Putamen (tissue), 1 donor: ENCODE measurements at places on chromosomes 4 and X.
A peak's percentile ranks its signal among the peaks of the same experiment; 100 is the strongest.

DNA sequence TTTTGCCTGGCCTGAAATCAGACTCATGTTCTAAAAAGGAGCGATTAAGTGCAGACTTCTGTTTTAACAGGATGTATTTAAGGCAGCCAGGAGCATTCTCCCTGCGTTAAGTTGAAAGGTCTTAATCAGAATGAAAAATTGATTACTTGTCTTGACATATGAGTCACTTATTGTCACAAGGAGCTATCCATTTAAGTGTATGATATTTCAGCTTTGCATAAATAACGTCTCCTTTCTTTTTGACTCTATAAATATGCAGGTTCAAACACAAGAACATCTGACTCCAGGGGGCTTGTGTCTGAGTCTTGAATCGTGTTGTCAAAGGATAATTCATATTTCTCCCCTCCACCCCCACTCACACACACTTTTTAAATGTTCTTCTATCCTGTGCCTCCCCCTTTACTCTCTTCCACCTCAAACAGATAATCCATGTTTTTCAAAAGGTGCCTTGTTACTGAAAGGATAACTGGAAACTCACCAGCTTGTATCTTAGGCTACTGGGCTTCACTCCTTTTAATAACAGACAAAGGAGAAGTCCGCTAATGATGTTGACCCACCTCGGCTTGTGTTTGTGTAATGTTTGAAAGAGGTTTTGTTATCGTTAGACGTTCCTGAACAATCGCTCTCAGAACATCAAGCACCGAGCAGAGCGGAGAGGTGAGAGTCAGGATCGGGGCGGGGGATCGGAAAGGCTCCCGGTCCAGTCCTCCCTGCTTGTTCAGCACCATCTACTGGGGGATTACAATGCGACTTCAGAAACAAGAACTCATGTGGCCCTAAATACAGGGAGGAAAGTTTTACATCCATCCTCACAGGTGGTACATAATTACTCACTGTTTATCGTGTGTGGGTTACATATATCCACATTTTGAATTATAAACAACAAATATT, 107.5 kb upstream of the RPL34 start:
- peak; percentile 8 for DNase-seq

DNA sequence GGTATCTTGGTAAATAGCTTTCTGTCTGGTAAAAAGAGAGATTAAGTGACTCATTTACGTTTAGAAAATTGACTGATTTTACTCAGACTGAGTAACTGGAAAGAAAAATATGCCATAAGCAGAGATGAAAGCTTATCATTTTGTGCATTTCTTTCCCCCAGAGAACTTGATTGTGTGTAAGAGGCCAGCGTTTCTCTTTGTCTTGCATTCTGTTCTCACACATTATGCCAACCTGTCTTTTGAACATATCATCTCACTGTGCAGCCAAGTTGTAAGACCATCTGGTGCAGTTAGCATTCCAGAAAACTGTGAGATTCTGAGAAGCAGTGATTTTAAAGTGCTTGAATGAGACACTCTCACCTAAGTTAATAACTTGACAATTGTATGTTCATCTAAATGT, 651.3 kb downstream of the TECRL start:
- no peak for DNase-seq

- DNase-seq, result no peak
Measured at GRCh38 chrX:108019382-108019875, 25.4 kb upstream of the VSIG1 start.

GRCh38 chr4:36226430-36227227, 17.7 kb downstream of the ARAP2 start:
- no peak for DNase-seq

GRCh38 chrX:114800719-114801118, 216.7 kb downstream of the IL13RA2 start:
- DNase-seq, result no peak

- no peak for DNase-seq
Measured at GRCh38 chr4:53777244-53777984, 186.1 kb upstream of the LNX1 start.

GRCh38 chr4:109699553-109700225, 3.6 kb downstream of the CASP6 start:
- DNase-seq, result no peak

DNA sequence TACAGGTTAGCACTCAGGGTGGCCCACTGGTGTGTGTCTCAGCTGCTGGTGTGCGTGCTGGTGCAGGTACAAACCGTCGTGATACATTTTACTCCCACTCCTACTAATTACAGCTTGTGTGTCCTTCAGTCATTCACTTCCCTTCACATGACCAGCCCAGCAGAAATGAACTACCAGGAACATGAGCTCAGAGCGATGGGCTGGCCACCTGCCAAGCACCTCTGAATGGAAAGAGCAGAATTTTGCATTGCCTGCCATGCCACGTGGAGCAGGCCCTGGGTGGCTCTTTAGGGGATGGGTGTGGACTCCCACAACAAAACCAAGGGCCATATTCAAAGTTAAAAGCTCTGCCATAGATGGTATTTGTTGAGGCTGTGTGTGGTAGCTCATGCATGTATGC, 58.9 kb upstream of the PGM2 start:
- no peak for DNase-seq

DNA sequence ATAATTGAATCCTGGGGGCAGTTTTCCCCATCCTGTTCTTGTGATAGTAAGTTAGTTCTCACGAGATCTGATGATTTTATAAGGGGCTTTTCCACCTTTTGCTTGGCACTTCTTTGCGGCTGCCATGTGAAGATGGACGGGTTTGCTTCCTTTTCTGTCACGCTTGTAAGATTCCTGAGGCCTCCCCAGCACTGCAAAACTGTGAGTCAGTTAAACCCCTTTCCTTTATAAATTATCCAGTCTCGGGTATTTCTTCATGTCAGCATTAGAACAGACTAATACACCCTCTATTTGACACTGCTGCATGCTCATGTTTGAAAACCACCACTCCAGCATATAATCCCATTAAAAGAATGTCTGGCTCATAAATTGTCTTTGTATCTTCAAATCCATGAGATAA, 264.4 kb upstream of the ITM2A start:
- no peak for DNase-seq
